HS-27A (cell line): ENCODE measurements at places on chromosomes 7 and 10.

DNA sequence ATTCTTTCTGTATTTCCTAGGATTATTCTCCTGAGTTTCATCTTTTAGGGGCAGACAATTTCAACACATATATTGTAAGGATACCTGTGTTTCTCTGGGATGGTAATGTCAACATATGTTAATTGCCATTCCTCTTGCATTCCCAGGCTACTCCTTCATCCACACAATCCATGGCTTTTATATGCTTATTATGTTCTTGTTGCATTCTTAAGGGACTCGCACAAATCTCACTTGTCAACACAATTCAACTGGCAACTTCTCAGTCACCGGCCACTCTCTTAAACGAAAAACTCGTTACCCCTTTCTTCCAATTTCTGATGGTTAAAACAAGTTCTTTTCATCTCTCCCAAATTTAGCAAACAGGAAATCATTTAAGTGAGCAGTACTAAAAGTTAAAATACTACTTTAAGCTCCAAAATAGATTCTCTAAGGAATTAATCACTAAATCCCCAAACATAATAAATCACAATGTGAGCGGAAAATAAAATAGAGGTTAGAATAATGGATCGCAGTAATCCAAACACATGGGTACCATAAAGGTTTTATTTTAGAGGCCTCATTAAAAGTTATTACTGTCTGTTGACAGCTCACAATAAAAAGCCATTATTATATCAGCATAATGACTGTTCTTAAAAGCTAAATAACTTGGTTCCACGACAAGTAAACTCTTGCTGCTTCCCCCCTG is 223.2 kb downstream of the ELMO1 start:
- DNase-seq = no peak

DNA sequence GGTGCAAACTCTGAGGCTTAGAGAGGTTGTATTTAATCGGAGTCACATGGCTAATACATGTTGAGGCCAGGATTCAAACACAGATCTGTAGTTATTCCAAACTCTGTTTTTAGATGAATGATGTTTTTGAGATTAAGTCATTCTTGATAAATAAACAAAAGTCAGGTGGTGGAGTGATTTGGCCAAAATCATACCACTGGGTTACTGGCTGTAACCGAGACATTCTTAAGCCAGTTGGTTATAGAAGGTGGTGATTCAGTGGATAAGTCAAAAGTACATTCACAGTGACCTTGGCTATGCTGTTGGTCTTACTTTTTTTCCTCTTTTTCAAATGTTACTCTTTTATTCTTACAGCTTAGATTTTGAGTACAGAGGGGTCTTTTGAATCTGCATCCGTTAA is 361.4 kb downstream of the KIF20B start:
- no peak for DNase-seq

- no peak for DNase-seq
These were observed 143.4 kb downstream of the TMEM168 start for GRCh38 chr7:112646783-112647182.

- no peak for DNase-seq
These were observed 36.3 kb downstream of the GPR22 start for GRCh38 chr7:107505997-107506673.

DNA sequence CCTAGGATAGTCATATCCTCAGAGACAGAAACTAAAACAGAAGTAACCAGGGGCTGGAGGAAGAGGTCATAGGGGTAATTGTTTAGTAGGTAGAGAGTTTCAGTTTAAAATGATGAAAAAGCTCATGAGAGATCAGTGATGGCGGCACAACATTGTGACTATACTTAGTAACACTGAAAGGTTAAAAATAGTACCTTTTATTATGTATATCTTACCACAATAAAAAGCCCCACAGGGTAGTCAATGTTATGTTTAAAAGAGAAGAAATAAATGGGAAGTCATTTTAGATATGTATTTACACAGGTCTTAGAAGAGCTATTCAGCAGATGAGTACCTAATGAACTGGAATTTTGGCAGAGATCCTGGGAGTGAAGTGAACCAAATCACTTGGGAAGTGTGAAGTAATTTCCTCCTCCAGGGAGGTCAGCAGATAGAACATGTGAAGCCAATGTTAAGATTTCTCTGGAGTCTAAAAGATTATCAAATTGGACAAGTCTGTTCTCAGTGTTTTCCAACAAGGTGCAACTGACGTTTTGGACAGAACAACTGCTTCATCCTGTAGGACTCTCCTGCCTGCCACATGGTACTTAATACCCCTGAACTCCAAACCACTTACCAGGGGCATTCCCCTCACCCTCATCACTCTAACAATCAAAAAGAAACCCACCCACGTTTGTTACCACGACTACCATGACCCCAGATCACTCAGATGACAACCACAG is 6.4 kb downstream of the CDCA7L start:
- DNase-seq = no peak

DNA sequence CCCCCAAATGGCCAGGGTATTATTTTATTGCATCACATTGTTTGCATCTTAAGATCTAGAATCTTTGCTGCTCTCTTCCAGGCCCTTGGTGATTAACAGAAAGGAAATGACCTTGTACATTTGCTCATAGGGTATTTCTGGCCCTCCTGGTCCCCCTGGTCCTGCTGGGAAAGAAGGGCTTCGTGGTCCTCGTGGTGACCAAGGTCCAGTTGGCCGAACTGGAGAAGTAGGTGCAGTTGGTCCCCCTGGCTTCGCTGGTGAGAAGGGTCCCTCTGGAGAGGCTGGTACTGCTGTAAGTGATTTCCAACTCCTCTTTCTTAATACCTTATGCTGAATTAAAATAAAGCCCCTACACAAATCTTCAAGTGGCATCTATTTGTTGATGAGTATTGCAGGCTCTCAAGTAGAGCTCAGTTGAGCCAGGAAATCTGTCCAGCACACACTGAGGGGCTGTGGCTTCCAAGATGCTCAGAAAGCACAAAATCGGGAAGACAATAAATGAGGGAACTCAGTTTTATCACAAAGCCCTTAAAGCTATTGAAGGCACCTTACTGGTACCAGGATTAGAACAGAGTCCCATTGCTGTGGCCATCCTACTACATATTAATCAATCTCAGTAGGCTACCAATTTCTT is 28.2 kb downstream of the COL1A2 start:
- DNase-seq = no peak

DNA sequence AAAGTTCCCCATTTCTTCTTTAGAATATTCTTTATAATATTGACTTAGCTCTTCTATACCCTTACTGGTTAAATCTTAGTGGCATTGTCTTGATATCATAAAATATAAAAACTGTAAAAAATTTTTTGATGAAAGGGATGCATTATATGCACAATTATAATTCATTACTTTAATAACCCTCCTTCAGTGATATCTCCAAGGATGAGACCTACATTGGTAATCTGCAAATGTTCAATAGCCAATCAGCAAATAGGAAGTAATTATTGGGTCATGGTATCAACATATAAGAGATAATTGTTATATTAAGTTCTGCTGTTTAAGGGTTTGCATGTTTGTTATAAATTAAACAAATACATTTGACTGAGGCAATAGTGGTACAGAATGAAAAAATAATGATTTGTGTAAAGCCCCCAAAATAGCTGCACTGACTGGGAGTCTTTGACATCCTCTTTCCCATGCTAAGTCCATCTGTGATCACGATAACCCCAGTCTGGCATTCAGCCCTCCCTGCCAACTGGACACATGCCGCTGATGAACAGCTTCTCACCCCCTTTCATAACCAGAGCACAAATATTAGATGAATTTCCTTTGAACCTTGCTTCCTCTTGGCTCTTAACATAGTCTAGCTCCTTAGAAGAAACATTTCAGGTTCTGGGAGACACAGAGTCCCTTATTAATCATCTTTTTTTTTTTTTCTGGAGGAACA is 169.5 kb downstream of the CPED1 start:
- no peak for DNase-seq

DNA sequence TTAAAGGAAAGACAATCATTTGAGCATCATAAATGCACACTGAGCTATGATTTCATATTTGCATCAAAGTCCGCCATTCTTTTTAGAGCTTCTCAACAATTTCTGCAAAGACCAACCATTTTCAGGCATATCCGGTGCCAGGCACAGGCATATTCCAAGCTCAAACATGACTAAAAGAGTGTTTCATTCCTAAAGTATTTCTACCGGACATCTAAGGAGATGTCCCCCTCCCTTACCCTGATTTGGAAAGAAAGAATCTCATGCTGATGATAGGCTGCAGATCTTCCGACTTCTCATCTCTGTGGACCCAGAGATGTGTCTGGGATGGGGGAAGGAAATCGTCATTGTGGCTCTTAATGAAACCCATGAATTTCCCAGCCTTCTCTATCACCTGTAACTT is 600.5 kb upstream of the MGMT start:
- no peak for DNase-seq

DNA sequence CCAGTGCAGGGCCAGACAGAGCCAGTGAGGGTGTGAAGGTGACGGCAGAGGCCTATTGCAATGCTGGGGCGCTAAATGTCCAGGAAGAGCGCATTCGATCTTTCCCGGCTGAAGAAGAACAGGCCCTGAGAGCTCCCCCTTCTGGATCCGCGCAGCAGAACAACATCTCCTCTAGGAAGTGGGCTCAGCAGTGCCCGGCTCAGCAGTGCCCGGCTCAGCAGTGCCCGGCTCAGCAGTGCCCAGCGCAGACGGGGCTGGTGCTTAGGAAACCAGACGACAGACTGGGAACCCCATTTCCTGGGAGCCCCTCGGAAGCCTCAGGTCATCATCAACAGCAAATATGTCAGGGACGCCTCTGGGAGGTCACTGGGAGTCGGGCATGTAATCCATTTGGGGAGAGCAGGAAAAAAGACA is 4.7 kb upstream of the NOS3 start:
- DNase-seq = no peak

DNA sequence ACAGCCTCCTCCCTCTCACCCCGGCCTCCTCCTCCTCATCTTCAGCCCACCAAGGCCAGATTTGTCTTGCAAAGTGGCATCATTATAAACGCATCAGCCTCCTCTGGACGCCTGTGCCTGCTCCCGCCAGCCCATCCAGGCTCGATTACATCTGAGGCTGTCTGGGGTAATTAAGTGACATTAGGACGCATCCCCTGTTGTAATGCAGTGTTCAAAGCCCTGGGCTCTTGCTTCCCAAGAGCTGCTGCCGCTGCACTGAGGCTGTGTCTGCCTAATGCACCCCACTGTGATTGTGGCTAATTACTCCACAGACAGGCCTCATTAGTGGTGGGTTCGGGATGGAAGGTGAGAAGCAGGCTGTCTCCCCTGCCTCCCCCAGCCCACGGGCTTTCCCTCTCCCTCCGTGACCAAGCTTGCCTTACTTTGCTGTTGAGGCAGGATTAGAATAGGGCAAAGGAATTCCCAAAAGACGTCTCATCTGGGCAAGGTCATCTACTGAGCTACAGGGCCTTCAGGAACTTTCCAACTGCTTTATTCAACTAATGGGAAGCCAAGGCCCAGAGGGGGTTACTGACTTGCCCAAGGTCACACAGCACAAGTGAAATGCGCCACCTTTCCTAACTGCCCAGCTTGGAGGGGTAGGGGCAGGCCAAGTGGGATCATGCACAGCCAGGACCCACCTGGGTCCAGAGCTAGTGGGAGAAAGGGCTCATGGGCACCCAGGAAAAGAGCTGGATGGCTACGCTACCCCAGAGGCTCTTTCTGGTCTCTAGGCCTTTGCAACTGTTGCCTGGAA is 66.2 kb upstream of the PCBD1 start:
- no peak for DNase-seq

- no peak for DNase-seq
These were observed 85.5 kb upstream of the GNA12 start for GRCh38 chr7:2929321-2930201.

DNA sequence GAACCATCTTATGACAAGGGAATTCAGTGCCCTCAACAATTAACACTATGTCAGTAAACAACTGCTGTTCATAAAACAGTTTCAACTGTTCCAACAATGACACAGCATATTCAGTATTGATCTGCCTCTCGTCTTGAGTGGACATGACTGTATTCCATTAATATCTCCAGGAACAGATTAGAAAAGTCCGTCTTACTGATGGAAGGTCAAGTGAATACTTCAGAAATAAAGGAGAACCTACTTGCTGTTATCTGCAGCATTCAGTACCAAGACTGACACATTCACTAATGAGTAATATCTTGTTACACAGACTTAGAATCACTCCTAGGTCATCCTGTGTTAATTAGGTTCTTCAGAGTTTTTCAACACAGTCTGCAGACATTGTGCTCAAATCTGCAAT is 12.1 kb downstream of the KBTBD2 start:
- no peak for DNase-seq

DNA sequence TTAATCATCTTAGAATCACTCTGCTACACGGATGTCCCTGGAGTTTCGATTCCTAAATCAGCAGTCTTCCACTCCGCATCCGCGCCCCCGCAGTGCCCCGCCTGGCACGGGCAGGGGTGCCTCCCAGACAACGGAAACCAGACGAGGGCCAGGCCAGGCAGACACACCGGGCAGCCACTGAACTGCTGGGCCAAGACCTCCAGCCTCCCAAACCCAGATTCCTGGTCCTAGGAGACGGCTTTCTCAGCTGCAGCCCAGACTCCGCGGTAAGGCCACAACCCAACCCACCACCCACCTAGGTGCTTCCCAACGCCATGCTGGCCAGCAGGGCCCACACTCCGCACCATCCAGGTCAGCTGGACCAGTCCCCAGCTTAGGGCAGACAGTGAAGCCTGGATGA is 33.2 kb downstream of the MAD1L1 start:
- DNase-seq = no peak

DNA sequence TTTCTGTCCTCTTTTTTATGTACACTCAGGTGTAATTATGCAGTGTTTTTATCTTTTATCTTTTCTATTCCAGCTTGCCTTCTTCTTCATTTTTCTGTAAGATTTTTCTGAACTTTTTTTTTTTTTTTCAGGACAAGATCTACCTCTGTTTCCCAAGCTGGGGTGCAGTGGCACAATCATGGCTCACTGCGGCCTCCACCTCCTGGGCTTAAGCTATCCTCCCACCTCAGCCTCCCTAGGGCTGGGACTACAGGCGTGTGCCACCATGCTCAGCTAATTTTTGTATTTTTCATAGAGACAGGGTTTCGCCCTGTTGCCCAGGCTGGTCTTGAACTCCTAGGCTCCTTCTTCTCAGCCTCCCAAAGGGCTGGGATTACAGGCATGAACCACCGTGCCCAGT is 6.3 kb upstream of the CALD1 start:
- DNase-seq = no peak

GRCh38 chr7:137931823-137932222 is 70.1 kb downstream of the CREB3L2 start:
- DNase-seq = no peak

DNA sequence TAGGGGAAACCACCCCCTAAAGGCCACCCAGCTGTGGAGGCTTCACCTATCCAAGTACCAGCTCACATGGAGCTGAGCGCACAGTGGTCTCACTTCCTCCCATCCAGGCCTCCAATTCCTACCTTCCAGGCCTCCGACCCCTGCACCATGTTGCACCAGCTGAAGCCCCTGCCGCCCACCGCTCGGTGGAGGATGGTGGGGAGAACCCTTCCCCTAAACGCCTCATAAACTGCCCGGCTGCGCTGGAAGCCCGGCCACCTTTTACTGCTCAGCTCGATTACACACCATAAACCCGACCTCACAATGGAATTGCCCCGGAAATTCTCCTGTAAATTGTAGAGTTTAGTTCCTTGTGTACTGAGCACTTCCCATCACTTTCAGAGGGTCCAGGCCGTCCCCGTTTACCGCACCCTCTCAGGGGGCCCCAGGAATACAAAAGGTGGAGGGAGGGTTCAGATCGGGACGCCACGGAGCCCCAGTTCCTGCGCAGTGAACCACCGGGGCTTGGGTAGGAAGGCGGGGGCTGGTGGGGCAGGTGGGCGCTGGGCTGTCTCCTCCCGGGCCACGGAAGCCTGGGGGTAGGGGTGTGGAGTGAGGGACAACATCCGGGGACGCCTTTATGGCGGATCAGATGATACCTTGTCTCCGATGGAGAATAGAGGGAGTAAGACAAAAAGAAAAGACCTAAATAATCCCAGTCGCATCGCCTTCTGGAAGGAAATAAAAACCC is 1.4 kb upstream of the HOXA7 start:
- no peak for DNase-seq
